Cardiac fibroblast (primary cell): ENCODE measurements at places on chromosomes 16 and 17.

- DNase-seq: peak; percentile 92
Observed at GRCh38 chr16:28181515-28181914, 30.2 kb downstream of the XPO6 start.

DNA sequence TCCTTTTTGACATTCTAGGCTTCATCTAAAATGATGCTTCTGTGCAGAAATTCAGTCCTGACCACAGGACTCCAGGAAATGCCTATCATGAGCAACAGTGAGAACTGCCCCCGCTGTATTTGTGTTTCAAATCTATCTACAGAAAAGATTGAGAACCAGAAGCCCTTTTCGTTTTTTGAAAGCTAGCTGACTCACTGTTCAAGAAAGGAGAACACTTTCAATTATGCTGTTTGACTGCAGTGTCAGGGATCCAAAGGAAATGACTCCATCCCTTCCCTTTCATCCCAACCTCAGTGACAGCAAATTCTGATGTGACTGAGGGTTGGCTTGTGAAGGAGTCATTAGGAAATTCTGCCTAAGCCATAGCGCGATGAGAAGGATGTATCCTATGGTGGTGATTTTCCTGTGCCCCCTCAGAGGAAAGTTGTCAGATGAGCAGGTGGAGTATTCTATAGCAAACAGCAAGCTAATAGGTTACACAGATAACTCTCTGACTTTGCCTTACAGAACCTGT lies 622.3 kb downstream of the TMEM114 start:
- no peak for DNase-seq

DNA sequence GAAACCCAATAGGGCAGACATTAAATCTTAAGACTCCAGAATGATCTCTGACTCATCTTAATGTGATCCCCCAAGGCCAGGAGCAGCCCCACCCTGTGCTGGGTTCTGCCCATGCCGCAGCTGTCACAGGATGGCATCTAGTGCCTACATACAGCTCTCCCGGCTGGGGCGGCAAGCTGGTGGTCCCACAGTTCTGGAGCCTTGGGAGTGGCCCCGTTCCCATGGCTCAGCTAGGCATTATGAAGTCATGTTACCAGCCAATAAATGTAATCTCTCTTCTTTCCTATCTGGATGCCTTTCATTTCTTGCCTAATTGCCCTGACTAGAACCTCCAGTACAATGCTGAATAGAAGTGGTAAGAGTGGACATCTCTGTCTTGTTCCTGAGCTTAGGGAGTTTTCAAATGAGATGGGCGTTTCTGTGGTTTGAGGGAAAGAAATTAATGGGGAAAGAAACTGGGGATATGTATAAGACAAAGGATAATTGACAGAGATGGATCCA lies 95.7 kb upstream of the DNAH17 start:
- DNase-seq: no peak

DNA sequence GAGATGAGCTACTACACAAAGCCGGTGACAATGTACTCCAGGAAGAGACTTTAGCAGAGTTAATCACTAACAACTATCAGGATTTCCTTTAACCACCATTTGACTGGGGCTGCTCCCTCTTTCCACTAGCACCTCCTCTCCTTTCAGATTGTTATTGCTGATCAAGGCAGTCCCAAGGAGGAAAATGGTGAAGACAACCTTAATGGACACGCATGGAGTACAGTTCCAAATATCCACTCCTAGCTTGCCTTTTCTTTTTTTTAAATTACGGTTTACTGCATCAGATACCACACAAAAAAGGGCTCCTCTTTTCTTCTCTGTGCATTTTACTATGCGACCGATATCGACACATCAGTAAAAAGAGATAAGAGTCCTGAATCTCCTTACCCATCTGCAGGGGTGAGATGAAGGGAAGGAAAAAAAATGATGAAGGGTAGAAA lies 30.9 kb downstream of the FAM222B start:
- peak; percentile 30 for DNase-seq

DNA sequence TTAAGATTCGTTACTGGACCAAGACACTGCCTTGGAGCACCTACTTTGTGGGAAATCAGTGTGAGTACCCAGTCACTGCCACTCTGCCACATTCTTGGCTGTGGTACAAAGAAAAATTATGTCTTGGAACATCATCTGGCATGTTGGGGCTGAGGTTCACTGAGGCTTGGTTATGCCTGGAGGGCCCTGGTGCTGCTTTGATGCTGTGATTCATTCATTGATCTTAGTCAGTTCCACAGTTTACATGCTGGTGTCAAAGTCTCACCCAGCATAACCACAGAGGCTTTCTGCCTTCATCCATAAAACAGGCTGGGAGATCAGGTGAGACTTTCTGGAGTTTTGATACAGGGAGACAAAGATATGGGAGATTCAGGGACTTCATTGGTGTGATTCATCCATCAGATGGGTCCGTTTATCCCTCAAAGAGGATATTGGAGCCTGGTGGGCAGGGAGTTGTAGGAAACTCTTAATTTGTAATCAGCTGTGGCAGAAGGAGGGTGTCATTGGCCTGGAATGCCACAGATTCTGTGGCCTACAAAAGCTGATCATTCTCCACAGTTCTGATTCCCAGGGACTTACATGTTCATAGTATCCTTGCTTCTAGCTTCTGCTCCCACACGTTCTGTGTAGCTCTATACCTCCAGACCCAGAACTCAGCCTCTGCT lies 322.5 kb downstream of the PMP22 start:
- DNase-seq: no peak

DNA sequence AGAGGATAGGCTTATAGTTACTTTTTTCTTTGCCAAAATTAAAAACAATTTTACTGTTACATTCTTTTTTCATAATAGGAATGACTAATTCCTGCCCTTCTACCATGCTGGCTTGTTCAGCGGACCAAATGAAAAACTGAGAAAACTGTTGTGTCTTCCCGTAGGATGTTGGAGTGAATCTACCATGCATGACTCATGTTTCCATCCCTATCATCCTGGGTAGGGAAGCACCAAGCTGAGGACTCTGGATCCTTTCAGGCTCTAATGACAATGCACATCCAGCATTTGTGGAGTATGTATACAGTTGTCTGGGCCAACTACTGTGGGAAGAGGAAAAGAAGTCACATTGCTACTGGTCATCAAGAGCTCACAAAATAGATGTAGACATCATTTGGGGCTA lies 41.1 kb upstream of the DHX8 start:
- DNase-seq: peak; percentile 53

- DNase-seq: no peak
Observed at GRCh38 chr16:2814551-2815298, 2.3 kb upstream of the PRSS21 start.

GRCh38 chr17:77617516-77617915 lies 341.0 kb upstream of the TNRC6C start:
- DNase-seq: no peak

- no peak for DNase-seq
Observed at GRCh38 chr17:81208651-81209050, 14.1 kb downstream of the CEP131 start.

DNA sequence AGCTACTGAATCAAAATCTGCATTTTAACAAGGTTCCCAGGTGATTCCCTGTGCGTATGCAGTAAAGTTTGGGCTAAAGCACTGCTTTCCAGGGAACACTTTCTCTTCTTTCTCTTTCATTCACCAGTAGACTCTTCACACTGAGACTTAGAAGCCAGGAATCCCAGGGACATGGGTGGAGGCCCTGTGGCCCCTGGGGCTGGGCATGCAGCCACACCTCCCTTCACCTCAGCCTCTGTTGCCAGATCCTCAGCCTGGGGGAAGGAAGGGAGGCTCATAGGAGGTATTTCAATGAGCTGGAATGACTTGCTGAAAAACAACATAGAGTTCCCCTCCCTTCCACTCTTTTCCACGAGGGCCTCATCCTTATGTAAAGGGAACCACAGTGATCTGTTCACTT lies 1.2 kb downstream of the G6PC3 start:
- peak; percentile 23 for DNase-seq

DNA sequence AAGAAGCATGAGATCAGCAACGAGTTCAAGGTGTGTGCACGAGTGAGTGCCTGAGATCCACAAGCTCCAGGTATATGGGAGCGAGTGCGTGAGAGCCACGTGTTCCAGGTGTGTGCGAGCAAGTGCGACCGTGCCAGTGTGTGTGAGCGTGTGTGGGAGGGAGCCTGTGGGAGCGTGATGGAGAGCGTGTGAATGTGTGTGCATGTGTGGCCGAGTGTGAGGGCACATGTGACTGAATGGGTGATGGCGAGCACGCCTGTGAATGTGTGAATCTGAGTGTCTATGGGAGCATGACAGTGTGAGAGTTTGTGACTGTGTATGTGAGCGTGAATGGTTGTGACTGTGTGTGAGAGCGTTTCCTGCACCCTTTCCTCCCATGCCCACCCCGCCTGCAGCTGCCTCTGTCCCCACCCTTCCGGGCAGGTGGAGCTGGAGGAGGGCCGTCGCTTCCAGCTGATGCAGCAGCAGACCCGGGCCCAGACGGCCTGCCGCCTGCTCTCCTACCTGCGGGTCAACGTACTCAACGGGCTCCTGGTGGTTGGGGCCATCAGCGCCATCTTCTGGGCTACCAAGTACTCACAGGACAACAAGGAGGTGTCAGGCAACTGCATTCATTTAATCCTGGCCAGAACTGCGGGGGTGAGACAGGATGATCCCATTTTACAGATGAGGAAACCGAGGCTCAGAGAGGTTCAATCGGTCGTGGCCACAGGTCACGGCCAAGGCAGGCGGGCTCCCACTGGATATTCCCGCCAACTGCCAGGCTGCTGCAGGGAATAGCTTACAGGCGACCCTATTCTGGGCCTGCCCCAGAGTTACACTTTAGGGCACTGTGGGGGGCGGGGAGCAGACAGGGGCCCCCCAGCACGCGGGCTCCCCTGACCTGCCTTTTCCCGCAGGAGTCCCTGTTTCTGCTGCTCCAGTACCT lies 3.7 kb downstream of the TMC8 start:
- peak; percentile 32 for DNase-seq
